T-helper 2 cell treated with Interferon-gamma antibody and Interleukin-4, amounts not matched to agents 5 μg/mL and 100 μg/mL, for 36 hours (primary cell): ENCODE measurements at places on chromosomes 12 and 14.

DNA sequence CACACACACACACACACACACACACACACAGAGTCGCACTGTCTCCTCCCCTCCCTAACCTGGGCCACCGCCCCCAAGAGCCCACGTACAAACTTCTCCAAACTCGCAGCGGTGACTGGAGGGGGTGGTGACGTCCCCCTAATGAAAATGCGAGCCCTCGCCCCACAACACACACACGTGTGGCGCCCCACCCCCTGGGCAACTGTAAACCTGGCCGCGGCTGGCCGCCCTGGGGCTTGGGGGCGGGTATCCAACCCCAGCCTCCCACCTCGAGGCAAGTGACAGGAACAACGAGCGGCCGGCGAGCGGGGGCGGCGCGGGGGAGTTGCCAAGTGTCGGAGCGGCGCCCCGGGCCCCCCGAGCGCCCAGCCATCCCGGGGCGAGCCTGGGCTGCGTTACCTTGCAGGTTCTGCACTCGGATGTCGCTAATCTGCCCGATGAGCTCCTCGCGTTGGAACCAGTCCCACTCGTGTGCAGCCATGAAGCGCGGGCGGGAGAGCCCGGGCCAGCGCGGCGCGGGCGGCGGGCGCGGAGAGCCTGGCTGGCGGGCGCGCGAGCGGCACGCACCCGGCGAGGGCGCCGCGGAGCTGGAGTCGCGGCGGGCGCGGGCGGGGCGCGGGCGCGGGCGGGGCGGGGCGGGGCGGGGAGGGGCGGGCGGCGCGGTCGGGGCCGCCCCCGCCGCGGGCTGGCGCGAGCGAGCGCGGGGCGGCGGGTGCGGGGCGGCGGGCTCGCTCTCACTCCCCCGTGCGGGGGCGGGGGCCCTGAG, at the start of gene CLMN:
TSS of gene CLMN (minus strand) at position 597 of the 766 bp plus-strand sequence. CDS start at position 481, 116 bp downstream.
- H3K4me3 ChIP-seq: peak within 1 kb of the TSS; percentile 74
- peaks cover 15% of the 10 kb centered on the region for H3K4me1 ChIP-seq
- peaks cover 63% of the 10 kb centered on the region for H3K27me3 ChIP-seq
- peak; percentile 41 for DNase-seq
- no peak within 1 kb of the TSS for H3K27ac ChIP-seq

GRCh38 chr14:102027951-102028350, 58.9 kb downstream of the HSP90AA1 start:
- H3K27ac ChIP-seq: no peak overlapping the region
- H3K4me1 ChIP-seq: peaks cover 6% of the 10 kb centered on the region
- no peak overlapping the region for H3K4me3 ChIP-seq
- DNase-seq: no peak

GRCh38 chr12:117097159-117097558, 2.1 kb downstream of the TESC start:
- DNase-seq: no peak
- no peak overlapping the region for H3K27ac ChIP-seq
- peak overlapping the region; percentile 81 for H3K4me3 ChIP-seq
- H3K4me1 ChIP-seq: peaks cover 17% of the 10 kb centered on the region
- no peaks in the 10 kb centered on the region for H3K36me3 ChIP-seq

DNA sequence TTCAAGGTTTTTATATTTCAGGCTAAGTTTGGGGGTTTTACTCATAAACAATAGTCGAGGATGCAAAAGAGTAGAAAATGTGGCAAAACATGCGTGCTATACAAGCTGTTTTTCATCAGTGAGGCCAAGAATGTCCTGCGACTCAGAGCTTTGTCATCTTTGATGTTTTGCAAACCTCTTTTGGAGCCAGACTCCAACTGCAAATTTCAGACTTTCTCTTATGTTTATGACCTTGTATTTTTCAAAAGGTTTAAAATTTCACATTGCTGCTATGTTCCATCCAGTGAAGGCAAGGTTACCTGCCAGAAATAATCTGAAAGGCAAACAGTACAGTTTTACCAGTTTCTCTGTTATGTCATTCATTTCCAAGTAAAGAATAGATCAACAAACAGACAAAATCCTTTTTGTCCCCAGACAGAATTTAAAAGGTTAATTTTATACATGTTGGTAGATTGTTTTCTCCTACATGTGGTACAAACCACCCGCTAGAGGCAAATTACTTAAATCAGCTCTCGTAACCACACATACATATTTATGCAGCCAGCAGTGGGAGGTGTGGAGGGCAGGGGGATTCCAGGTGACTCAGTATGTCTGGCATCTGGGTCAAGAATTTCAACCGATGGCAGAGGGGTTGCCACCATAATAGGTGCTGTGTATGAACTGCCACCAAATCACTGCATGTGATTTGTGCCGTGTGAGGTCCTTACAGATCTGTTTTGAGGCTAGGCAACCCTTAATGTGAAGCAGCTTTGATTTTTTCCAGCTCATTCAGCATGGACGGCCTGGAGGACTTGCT, 119.8 kb upstream of the CPM start:
- DNase-seq: peak; percentile 66
- H3K27ac ChIP-seq: no peak overlapping the region
- H3K36me3 ChIP-seq: no peaks in the 10 kb centered on the region
- H3K4me3 ChIP-seq: no peak overlapping the region

- no peak overlapping the region for H3K27ac ChIP-seq
- no peak for DNase-seq
- peaks cover 14% of the 10 kb centered on the region for H3K27me3 ChIP-seq
Observed at GRCh38 chr14:59160506-59160905, 28.0 kb upstream of the DAAM1 start.

GRCh38 chr12:19222558-19222957, 93.0 kb downstream of the PLEKHA5 start:
- DNase-seq: no peak
- no peaks in the 10 kb centered on the region for H3K27me3 ChIP-seq
- no peak overlapping the region for H3K4me3 ChIP-seq
- no peaks in the 10 kb centered on the region for H3K4me1 ChIP-seq
- H3K36me3 ChIP-seq: no peaks in the 10 kb centered on the region
